ENCODE measurements at places on chromosomes 5 and 9.

- DNase-seq, result no peak
These were observed 207.7 kb downstream of the FRMD3 start for GRCh38 chr9:83330207-83331196.

DNA sequence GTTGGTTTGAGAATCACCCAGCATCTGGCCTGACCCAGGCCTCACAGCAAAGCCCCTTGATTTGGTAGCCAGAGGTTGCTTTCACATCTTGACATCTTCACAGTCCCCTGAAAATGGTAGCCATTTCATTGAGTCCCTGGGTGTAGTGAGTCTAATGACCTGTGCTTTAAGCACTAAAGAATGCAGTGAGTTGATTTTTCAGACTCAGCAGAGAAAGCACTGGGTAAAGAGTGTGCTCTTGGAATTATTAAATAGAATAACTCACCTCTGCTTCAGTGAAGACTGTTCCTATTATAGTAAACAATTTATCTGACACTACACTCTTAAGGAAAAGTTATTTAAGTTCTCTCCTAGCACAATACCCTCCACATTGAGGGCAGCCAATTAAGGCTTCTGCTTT, 56.2 kb downstream of the PTCD2 start:
- no peak for DNase-seq

- no peak for DNase-seq
These were observed 3.0 kb upstream of the RASGRF2 start for GRCh38 chr5:80957031-80957761.

GRCh38 chr9:134283111-134283515, 43.1 kb upstream of the RXRA start:
- no peak for DNase-seq

GRCh38 chr5:93574491-93575305, 6.3 kb downstream of the NR2F1-AS1 start:
- no peak for DNase-seq

GRCh38 chr5:78597068-78597973, 51.3 kb downstream of the LHFPL2 start:
- DNase-seq, result no peak

DNA sequence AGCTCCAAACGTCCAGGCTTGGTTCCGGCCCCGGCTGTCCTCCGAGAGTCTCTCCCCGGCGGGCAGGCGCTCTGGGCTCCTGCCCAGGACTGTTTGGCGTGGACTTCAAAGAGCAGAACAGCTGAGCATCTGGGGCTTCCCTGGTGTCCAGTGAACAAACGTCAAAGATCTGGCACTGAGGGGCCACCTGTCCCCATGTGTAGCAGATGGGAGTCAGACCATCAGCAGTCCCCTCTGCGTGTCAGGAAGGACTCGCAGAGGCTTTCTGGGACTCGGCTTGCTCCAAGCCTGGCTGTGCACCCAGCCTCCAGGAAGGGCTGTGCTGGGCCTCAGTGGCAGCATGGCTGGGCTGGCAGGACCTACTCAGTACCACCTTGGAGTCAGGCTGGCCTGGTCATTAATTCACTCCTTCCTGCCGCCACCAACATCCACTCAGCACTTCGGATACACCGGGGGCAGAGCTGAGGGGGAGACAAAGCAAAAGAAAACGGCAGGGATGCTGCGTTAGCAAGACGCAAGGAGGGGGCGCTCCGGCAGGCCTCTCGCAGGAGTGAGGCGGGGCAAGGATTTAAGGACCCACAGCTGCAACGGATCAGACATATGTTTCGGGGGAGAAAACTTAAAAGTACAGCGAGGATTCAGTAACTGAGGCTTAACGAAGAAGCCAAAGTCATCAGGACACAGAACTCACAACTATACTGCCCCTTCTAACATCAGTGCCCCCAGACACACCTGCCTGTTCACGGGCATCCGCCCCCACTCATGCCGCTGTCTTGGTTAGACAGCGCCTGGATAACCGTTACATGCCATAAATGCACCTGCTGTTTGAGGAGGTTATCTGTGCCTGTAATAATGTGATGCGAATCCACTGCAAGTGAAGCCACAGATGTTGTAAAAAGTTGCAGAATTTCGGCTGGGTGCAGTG, 164.5 kb upstream of the PHYKPL start:
- no peak for DNase-seq

DNA sequence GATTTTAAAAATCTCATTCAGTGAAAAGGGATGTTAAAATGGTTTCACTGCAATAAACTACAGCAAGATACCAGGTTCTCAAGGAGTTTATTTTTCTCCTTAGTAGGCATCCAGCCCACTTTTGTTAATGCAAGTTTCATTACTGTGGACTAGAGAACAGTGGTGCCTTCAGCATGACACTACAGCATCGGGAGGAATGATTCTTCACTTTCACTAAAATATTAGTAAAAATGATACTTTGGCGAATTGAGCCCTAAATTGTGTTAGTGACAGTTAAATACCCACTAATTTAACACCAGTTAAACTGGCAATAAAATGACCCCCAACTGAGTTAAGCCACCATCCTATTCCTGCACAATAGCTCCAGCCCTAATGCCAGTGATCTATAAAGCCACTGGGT, 152.2 kb upstream of the MPDZ start:
- DNase-seq, result no peak

GRCh38 chr9:93324191-93324834, 127.2 kb upstream of the FAM120A start:
- no peak for DNase-seq

GRCh38 chr5:158682631-158683030, 417.1 kb downstream of the EBF1 start:
- DNase-seq, result no peak

GRCh38 chr5:171478946-171479775, 59.7 kb downstream of the FGF18 start:
- no peak for DNase-seq

GRCh38 chr9:89591274-89592212, 13.3 kb upstream of the GADD45G start:
- DNase-seq, result no peak
